Stimulated activated CD8-positive, alpha-beta memory T cell treated with anti-CD3 and anti-CD28 coated beads, Interleukin-7, amount 100 ng/mL, for 48 hours (primary cell): ENCODE measurements at places on chromosomes 2 and 18.

GRCh38 chr18:54737986-54738385 lies 90.3 kb upstream of the RAB27B start:
- no peak for DNase-seq

- no peak for DNase-seq
These were observed 61.8 kb upstream of the ZC3H15 start for GRCh38 chr2:186424265-186424664.

- no peak for DNase-seq
These were observed 291.2 kb downstream of the ALPK2 start for GRCh38 chr18:58337686-58338085.

- no peak for DNase-seq
These were observed 161.7 kb downstream of the PARD3B start for GRCh38 chr2:204706939-204707338.

DNA sequence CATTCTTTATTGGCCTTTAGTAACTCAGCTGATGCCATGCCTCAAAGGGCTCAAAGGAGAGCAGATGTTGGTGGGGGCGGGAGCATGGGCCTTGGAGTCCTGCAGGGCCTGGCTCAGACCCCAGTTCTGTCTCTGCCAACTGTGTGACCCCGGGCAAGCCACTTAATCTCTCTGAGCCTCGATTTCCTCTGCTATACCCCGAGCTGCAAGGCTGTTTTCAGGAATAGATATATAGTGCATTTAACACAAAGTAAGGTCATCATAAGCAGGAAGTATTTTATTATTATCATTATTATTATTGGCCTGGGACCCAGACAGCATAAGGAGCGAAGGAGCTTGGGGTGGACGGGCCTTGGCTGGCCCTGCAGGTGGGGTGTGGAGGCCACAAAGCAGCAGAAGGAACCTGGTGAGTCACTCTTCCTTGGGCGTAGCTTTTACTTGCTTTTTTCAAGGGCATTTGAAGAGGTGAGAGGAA lies 162.7 kb downstream of the INHBB start:
- no peak for DNase-seq
